ENCODE measurements at places on chromosomes 13 and 19.

DNA sequence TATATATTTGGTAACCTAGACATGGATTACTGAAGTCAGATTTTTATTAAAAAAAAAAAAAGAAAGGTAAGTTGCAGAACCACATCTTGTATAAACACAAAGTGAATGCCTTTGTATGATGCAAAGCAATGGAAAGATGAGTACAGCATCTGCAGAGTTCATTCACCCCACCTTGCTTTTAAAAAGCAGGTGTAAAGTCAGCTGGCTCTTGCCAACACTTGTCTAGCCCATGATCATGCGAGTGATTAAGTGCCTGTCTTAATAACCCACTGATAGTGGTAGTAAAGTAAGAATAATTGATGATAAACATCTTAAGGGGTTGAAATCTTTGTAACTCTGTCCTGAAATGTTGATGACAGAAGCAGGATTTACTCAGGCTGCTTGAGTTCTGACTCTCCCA lies 710.4 kb downstream of the EFNB2 start:
- DNase-seq: no peak

DNA sequence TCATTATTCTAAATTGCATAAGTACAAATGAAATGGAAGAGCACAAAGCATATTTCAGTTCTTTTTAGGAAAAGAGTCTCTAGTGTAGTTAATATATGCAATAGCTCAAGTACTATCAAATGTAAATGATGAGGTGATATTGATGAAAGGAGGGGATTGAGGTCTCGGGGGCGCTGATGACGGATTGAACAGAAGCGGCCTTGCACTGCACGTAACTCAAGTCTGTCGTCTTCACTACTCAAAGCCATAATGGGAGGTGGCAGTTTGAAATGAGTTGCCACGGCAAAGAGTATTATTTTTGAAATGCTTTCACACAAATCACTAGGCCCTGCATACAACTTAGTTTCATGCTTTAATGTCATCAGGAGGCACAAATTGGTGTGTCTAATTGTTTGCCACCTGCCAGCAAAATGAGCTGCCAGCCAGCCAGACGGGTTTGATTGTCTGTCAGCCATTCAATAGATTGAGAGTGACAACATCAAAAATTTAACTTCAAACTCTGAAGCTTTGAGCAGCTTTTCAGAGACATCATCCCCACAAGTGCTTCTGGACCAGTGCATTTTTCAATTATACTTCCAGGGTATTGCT lies 256.6 kb downstream of the NBEA start:
- no peak for DNase-seq

DNA sequence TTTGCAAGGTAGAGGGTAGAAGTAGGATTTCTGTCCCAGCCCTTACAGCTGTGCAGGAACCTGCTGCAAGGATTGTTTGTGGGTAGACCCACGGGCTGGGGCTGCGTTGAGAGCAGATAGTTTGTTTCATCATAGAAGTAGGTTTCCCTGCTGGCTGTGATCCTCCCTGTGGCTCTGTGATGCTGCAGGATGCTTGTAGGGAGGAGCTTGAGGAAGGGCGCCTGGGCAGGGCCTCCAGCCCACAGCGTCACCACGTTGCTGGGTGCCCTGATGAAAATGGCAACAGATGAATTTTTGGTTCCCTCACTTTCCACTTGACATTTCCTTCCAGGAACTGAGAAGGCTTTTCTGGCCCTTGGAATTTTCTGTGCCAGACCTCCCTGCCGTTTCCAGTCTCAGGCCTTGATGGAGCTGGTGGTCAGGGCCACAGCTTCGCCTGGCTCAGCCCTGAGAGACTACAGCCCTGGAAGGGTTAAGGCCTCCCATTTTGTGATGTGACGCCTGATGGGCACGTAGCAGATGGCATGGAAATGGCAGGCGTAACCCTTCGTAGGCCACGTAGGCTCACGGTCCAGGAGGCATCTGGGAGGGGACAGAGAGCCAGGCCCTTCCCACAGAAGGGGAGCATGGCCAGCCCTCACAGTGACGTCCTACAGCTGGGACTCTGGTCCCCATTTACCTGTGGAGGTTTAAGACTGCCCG lies 42.2 kb downstream of the GATAD2A start:
- no peak for DNase-seq

DNA sequence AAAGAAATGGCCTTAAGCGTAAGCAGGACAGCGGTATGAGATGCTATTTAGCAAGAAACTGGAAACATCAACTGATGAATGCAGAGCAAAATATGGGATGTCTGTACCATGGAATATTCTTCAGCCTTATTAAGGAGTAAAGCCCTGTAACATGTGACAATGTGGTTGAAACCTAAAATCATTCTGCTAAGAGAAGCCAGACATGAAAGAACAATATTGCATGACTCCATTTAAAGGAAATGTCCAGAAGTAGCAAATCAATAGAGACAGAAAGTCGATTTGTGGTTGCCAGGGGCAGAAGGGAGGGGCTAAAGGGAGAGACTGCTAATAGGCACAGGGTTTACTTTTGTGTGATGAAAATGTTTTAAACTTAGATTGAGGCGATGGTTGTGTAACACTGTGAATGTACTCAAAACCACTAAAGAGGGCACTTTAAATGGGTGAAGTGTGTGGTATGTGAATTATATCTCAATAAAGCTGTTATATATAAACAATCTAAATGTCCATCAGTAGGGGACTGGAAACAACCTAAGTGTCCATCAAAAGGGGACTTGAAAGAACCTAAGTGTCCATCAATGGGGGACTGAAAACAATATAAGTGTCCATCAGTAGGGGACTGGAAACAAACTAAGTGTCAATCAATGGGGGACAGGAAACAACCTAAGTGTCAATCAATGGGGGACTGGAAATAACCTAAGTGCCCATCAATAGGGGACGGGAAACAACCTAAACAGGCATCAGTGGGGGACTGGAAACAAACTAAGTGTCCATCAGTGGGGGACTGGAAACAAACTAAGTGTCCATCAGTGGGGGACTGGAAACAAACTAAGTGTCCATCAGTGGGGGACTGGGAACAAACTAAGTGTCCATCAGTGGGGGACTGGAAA lies 45.4 kb downstream of the CCL25 start:
- no peak for DNase-seq

DNA sequence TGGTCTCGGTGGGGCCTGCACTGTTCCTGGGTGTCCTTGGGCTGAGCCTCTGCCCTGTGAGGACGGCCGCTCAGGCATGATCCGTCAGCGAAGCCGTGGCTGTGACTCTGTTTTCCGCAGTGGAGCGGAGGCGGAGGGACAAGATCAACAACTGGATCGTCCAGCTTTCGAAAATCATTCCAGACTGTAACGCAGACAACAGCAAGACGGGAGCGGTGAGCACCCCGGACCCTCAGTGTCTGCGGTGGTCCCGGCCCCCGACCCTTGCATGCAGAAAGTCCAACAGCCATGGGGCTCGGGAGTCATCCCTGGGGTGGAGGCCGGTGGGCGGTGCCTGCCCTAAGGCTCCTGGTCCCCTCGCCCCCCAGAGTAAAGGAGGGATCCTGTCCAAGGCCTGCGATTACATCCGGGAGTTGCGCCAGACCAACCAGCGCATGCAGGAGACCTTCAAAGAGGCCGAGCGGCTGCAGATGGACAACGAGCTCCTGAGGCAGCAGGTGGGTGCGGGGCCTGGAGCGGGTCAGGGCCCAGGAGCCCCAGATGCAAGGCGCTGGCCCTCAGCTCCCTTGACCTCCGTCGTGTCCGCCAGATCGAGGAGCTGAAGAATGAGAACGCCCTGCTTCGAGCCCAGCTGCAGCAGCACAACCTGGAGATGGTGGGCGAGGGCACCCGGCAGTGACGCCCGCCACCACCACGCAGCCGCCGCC lies 3.6 kb upstream of the HAMP start:
- no peak for DNase-seq

GRCh38 chr13:29532821-29533220 lies 62.7 kb downstream of the SLC7A1 start:
- DNase-seq: no peak

DNA sequence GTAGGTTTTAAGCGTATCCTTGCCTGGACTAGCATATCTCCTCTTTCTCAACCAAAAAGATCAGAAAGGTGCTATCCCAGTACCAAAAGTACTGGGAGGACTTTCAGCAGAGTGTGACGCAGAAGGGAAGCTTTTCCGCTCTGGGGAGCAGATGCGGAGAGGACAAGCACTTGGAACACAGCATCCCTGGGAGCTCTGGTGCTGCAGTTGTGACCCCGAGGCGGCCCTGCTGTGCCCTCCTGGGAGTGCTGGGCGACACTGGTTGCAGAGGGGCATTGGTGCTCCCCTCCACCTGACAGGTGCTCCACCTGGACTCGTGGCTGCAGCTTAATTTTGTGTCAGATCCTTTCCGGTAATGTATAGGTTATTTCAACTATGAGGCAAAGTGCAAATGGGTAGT lies 3.4 kb downstream of the NAXD start:
- DNase-seq: no peak

DNA sequence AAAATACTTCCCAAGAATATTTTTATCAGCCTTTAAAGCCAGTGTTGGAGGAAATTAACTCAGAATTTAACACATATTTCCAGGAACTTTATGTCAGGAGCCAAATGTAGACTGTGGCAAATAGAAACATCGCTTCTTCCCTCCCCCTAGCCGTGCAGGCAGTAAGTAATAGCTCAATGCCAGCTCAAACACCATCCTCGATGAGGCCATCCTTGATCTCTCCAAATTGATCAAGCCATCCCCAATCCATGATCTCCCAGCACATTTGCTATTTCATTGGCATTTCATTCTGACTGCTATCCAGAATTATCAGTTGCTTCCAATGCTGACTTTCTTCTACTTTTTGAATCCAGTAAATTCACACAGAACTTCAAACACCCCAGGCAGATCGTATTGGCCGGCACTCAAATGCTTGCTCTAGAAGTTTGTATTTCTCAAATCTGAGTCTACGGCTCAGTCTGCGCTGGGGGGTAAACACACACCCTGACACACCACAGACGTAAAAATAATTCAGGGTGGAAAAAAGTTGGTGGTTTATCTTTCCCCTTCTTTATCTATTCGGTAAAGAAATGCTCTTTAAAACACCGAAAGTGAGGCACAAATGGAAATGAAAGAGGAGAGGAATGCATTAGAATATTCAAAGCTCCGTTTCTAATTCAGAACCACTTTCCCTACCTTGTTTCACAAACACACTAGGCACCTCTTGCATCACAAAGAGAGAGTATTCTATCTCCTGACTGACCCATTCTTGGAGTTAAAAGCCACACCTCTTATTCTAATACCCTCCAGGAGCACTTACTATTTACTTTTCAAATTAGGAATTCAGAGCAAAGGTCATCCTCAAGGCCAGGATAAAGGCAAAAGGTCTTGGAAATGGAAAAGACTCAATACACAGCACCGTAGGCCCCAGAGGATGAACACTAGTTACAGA lies 991 bp downstream of the OBI1 start:
- peak; percentile 67 for DNase-seq

DNA sequence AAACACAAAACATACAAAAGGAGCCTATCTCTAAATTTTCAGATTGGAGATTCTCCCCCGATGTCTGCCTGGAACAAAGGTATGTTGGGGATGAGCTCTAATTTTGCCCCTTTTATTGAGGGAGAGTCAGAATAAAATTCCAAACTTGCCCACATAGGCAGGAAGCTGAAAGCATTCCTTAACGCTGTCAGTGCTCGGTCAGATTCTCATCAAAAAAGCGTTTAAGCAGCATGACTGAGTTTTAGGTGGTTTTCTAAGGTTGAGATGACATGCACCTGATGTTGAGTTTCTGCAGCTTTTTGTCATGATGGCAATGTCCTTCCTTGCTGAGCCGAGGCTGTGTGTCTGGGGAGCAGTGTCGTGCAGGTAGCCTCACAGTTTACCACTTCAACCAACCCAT lies 48.4 kb upstream of the MEDAG start:
- no peak for DNase-seq

DNA sequence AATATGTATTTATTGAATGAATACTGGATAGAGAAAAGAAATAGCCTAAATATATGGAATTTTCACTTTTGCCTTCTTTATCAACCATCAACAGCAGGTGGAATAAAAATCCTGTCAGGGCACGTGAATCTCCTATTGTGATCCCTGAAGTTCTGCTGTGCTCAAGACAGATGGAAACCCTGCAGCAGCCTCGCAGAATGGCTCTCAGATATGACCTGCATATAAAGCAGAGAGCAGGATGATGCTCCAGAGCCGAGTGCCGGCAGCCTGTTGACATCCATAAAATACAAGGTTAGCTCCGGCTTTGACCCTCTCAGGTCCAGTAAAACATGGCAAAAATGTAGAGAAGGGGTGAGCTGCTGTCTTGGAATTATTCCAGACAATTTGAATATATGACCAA lies 659.3 kb downstream of the DIAPH3 start:
- no peak for DNase-seq

DNA sequence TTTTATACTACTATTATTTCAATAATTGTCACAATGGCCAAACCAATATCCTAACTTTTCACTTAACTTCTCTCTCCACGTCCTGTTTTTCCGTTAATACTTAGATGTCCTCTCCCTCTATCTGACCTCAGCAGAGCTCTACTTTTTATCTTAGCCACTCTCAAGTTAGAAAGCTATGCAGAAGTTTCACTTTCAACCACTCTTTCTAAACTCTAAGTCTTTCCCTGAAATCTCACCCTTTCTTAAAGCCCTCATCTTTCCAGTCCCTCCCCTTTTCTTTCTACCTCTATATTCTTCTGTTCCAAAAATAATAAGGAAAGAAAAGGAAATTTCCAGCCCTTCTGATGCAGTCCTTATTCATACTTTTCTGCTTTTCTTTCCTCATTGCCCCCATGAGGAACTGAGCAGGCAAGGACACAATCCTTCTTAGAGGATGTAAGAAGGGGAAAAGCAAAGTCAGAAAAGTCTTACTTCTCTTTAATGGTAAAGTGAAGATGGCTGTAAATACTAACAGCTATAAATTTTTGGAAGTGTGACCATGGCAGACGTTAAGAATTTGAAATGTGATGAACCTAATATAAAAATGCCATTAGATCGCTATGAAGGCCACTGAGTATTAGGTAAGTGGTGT lies 23.0 kb downstream of the FAM216B start:
- peak; percentile 73 for DNase-seq

DNA sequence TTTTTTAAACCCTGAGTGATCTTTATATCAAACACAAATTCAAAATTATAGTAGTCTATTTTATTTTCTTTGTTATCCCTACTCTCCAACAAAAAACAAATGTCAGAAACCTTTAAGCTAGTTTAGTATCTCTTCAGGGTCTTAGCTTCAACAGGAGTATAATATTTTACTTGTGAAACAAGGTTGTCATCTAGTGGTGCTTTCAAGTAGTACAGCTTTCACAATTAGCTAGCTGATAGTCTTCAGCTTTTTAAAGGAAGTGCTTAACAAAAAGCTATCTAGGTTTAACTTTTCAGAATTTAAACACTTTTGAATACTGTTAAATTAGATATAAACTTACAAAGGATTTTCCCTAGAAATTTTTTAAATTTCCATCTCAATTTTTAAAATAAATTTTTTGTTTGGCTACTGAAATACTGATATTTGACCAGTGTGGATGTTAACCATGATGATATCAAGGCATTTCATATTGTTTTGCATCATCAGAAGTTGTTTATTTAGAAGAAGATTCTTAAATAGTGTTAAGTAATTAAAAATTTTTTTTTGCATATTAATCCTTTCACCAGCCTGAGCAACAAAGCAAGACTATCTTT lies 34.2 kb downstream of the TDRD3 start:
- DNase-seq: peak; percentile 84
